ENCODE measurements at places on chromosomes 7 and 10.

DNA sequence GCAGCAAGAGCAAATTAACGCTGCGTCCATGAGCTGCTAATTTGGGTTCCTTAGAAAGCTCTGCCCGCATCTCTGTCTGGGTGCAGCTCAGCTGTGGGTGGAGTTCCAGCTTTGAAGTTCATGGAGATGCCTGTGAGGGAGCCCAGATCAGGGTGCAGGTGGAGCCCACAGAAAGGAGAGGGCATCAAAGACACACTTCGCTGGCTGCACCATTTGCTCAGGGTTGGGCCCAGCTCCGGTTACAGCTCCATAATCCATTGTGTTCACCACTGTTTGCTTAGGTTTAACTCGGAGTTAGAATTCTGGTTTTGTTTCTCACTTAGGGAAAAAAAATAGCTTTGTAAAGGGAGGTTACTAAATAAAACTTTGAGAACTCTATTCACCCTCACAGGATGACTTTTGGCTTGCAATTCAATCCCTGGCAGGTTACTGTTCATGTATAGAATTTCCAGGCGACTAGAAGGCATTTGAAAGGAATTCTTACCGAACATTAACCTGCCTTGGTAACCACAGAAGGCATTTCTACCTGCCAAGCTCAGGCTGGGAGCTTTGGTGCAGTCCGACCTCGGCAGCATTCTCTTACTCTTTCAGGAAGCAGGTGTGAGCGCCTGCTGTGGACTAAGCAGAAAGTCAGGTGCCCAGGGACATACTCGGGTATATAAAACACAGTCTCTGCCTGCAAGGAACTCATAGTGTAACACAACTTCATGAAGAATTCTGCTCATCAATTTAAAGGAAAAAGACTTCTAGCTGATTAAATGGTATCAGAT is 179.5 kb upstream of the RNF32 start:
- DNase-seq = no peak

- no peak for DNase-seq
Observed at GRCh38 chr10:61215246-61215645, 237.9 kb downstream of the TMEM26 start.

- no peak for DNase-seq
Observed at GRCh38 chr10:62081341-62082270, 180.1 kb downstream of the ARID5B start.

GRCh38 chr7:134752006-134752760 is 27.3 kb upstream of the CALD1 start:
- no peak for DNase-seq

Data from activated T-helper 1 cell treated with anti-CD3 and anti-CD28 coated beads, Interleukin-2, amount 50 U/mL, for 16 hours (primary cell).